ENCODE measurements at places on chromosomes 1 and 21. TPM values are rescaled to one million over a fixed set of nuclear protein-coding genes. Genes with fewer than 3 reads are reported as not detected.

- H3K27ac ChIP-seq = no peak overlapping the region
- DNase-seq = no peak
- no peaks in the 10 kb centered on the region for H3K27me3 ChIP-seq
- peaks cover 2% of the 10 kb centered on the region for H3K4me1 ChIP-seq
- H3K4me3 ChIP-seq = no peak overlapping the region
- no peaks in the 10 kb centered on the region for H3K36me3 ChIP-seq
These were observed 83.9 kb upstream of the SGIP1 start for GRCh38 chr1:66450043-66450514.

GRCh38 chr21:36959020-36959835 lies 7.2 kb downstream of the HLCS start:
- no peak overlapping the region for H3K4me3 ChIP-seq
- no peaks in the 10 kb centered on the region for H3K27me3 ChIP-seq
- no peak overlapping the region for H3K27ac ChIP-seq
- H3K36me3 ChIP-seq = peaks cover 2% of the 10 kb centered on the region
- H3K4me1 ChIP-seq = no peaks in the 10 kb centered on the region

GRCh38 chr21:40333731-40334130 lies 466.5 kb downstream of the PCP4 start:
- no peaks in the 10 kb centered on the region for H3K27me3 ChIP-seq
- H3K36me3 ChIP-seq = no peaks in the 10 kb centered on the region
- DNase-seq = no peak
- H3K27ac ChIP-seq = no peak overlapping the region

- H3K4me3 ChIP-seq = no peak overlapping the region
- H3K27me3 ChIP-seq = no peaks in the 10 kb centered on the region
- H3K36me3 ChIP-seq = no peaks in the 10 kb centered on the region
- no peaks in the 10 kb centered on the region for H3K4me1 ChIP-seq
These were observed 163.6 kb upstream of the ARHGEF16 start for GRCh38 chr1:3290915-3291314.

- no peak for DNase-seq
- no peak overlapping the region for H3K27ac ChIP-seq
- no peak overlapping the region for H3K4me3 ChIP-seq
- peaks cover 6% of the 10 kb centered on the region for H3K4me1 ChIP-seq
- peaks cover 1% of the 10 kb centered on the region for H3K36me3 ChIP-seq
These were observed 66.1 kb downstream of the TTC3 start for GRCh38 chr21:37139154-37139553.

GRCh38 chr21:15326032-15326867 lies 261.4 kb upstream of the NRIP1 start:
- H3K27me3 ChIP-seq = no peaks in the 10 kb centered on the region
- no peak for DNase-seq
- H3K4me3 ChIP-seq = no peak overlapping the region
- H3K4me1 ChIP-seq = no peaks in the 10 kb centered on the region
- no peak overlapping the region for H3K27ac ChIP-seq
- no peaks in the 10 kb centered on the region for H3K36me3 ChIP-seq

- H3K36me3 ChIP-seq = no peaks in the 10 kb centered on the region
- H3K4me3 ChIP-seq = no peak overlapping the region
- DNase-seq = no peak
- no peaks in the 10 kb centered on the region for H3K27me3 ChIP-seq
These were observed 221.1 kb downstream of the DYRK1A start for GRCh38 chr21:37587635-37588177.

- DNase-seq = no peak
- no peak overlapping the region for H3K27ac ChIP-seq
- H3K4me3 ChIP-seq = no peak overlapping the region
- peaks cover 2% of the 10 kb centered on the region for H3K27me3 ChIP-seq
- no peaks in the 10 kb centered on the region for H3K4me1 ChIP-seq
- H3K36me3 ChIP-seq = no peaks in the 10 kb centered on the region
These were observed 22.4 kb downstream of the PLA2G2D start for GRCh38 chr1:20096840-20097447.

DNA sequence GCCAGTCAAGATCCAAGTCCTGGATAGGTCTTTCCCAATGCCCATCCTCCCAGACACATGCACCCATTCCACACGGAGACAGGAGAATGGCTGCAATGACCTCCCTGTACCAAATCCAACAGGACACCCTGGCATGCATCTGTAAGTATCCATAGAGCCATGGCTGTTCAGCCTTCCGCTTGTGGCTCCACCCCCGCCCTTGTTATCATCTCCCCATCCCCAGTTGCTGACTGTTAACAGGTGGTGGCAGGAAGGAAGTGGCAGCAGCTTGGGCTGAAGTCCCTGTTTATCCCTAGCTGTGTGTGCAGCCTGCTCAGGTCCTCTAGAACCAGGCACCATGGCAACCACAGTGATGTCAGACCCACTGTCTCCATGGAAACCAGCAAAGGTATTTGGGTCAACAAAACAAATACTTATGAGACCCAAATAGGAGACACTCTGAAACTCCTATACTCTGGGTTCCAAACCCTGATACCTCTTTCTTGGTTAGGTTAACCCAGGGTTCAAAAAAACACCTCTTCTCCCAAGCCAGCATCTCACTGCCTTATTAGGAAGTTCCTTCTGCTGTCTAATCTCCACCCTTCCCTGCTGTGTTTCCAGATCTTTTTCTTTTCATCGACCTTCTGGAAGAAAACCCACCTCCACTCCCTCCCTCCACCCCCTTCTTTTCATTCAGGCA lies 721 bp downstream of the PBXIP1 start:
- DNase-seq = peak; percentile 68
- peaks cover 11% of the 10 kb centered on the region for H3K4me1 ChIP-seq
- peak overlapping the region; percentile 81 for H3K27ac ChIP-seq
- peaks cover 5% of the 10 kb centered on the region for H3K36me3 ChIP-seq

DNA sequence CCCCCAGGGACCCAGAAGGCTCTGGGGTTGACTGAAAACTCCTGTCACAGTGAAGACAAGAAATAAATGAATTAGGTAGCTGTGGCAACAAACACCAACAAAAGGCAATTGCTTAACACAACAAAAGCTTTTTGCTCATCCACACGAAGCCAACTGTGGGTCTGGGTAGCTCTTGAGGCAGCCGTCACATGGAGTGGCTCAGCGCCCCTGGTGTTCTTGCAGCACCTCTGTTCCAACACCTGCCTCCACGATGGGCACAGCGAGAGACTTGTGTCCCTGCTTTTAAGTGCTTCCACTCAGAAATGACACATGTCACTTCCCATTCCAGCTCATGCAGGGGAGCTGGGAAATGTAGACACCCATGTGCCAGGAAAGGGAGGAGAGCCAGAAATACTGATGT lies 364.5 kb upstream of the DUSP10 start:
- H3K4me1 ChIP-seq = no peaks in the 10 kb centered on the region
- no peak overlapping the region for H3K27ac ChIP-seq
- DNase-seq = no peak
- H3K27me3 ChIP-seq = no peaks in the 10 kb centered on the region

- no peaks in the 10 kb centered on the region for H3K4me1 ChIP-seq
- no peaks in the 10 kb centered on the region for H3K27me3 ChIP-seq
- H3K4me3 ChIP-seq = no peak overlapping the region
These were observed 81.2 kb downstream of the SIPA1L2 start for GRCh38 chr1:232548691-232549090.

DNA sequence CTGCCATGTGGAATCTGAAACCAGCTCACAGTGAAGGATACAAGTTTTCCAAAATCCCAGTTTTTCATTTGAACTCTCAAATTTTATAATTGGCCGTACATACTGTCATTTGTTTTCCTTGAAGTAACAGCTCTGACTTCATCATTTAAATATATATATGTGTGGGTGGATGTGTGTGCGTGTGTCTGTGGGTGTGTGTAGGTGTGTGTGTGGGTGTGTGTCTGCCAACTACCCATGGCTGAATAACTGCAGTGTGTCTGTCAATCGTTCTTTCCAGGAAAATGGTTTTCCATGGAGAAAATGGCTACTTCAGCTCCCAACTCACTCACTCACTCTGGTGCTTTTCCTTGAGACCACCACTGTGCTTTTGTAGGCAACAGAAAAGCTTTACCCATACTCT lies 169.0 kb downstream of the PLPP3 start:
- H3K4me3 ChIP-seq = no peak overlapping the region
- H3K4me1 ChIP-seq = no peaks in the 10 kb centered on the region
- DNase-seq = no peak
- no peaks in the 10 kb centered on the region for H3K27me3 ChIP-seq
- H3K27ac ChIP-seq = no peak overlapping the region
- H3K36me3 ChIP-seq = no peaks in the 10 kb centered on the region

DNA sequence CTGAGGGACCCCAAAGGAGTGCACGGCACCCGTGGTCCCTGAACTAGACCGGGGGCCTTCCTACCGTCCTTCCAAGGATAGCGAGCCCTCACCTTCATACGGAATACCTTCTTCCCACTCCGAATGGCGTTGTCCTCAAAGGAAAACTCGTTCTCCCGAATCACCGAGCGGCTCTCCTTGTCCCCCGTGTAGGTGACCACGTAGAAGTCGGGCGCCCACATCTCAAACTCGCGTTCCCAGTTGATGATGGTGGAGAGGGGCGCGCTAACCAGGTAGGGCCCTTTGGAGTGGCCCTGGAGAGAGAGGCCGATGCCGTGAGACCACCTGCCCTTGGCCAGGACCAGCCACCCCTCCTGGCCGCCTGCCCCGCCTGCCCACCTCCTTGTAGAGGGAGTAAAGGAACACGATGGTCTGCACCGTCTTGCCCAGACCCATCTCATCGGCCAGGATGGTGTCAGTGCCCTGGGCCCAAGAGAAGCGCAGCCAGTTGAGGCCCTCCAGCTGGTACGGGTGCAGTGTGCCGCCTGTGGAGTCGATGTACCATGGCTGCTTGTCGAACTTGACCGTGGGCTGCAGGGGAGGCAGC lies 38.0 kb downstream of the CHD5 start:
- no peaks in the 10 kb centered on the region for H3K27me3 ChIP-seq
- H3K4me3 ChIP-seq = no peak overlapping the region
- no peaks in the 10 kb centered on the region for H3K36me3 ChIP-seq
- H3K4me1 ChIP-seq = no peaks in the 10 kb centered on the region

- H3K36me3 ChIP-seq = peaks cover 4% of the 10 kb centered on the region
- no peak overlapping the region for H3K4me3 ChIP-seq
- H3K27me3 ChIP-seq = no peaks in the 10 kb centered on the region
- DNase-seq = no peak
- H3K4me1 ChIP-seq = peaks cover 30% of the 10 kb centered on the region
These were observed 808 bp upstream of the SERINC2 start for GRCh38 chr1:31412205-31412604.

GRCh38 chr1:66271216-66271903 lies 262.6 kb upstream of the SGIP1 start:
- H3K4me3 ChIP-seq = peak overlapping the region; percentile 42
- no peaks in the 10 kb centered on the region for H3K27me3 ChIP-seq

DNA sequence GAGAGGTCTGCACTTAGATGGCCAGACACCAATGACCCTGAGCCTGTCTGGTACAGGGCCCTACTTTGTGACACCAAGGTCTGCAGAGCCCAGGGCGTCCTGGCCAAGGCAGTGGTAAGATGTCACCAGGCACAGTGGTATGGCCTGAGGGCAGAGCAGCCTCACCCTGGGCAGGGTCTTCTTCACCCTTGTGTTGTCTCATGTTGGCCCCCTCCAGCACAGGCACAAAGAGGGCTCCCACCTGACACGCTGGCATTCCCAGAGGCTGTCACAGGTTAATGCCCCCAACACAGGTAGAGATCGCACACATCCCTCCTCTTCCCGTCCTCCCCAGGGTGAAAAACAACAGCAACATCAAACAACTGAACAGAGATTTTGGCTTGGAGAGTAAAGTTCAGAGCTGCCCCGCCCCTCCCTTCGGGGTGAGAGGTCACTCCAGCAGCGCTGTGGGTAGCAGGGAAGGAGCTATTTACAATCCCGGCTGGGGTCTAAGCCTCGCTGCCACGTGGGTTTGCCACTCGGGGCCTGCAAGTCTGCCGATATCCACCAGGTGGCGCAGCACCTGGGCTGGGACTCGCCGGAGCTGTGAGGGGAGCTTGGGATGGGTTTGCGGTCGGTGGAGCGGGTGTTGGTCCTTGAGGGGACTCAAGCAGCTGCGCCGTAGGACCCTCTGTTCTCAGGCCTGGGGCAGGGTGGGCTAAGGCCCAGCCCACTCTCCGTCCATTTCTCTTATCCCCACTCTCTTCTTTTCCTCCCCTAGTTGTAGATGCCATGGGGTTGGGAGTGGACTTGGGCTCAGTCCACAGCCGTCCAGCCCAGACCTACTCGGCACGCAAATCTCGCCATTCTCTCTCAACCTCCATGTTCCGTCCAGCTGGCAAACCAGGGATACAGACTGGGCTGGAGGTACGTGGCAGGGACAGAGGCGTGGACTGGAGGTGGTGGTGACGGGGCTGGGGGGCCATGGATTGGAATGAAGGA lies 12.7 kb downstream of the EFNA3 start:
- peak; percentile 38 for DNase-seq
- H3K27ac ChIP-seq = no peak overlapping the region
- H3K4me1 ChIP-seq = no peaks in the 10 kb centered on the region

DNA sequence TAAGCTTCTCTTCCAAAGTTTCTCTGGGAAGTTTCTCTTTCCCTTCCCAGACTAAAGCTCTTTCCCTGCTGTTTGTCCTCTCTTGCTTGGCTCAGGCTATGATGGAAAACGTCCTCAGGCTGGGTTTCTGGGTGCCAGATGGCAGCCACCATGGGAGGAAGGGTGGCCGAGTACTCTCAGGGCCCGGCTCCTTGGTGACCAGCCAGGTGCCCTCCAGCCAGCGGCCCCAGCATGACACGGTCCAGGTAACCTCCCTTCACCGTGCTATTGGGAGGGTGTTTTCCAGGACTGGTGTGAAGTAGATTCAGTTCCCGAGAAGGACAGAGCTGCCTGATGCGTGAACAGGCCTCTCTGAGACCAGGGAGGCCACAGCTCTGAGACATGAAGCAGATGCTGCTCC lies 60.3 kb downstream of the KIF26B start:
- no peaks in the 10 kb centered on the region for H3K36me3 ChIP-seq
- H3K4me1 ChIP-seq = no peaks in the 10 kb centered on the region
- no peaks in the 10 kb centered on the region for H3K27me3 ChIP-seq
- H3K27ac ChIP-seq = no peak overlapping the region

DNA sequence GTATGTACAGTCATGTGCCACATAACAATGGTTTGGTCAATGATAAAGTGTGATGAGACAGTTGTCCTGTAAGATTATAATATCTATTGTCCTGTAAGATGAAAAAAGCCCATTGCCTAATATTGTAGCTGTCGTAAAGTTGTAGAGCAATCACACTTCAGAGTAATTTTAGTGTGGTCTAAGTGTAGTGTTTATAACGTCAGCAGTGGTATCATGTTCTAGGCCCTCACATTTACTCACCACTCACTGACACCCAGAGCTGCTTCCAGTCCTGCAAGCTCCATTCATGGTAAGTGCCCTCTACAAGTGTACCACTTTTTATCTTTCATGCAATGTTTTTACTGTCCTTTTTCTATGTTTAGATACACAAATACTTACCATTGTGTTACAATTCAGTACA lies 259.9 kb upstream of the RAB4A start:
- H3K4me1 ChIP-seq = no peaks in the 10 kb centered on the region
- H3K27ac ChIP-seq = no peak overlapping the region
- H3K4me3 ChIP-seq = no peak overlapping the region
- DNase-seq = no peak
- no peaks in the 10 kb centered on the region for H3K36me3 ChIP-seq
- no peaks in the 10 kb centered on the region for H3K27me3 ChIP-seq

- no peak overlapping the region for H3K27ac ChIP-seq
- no peak overlapping the region for H3K4me3 ChIP-seq
- no peaks in the 10 kb centered on the region for H3K27me3 ChIP-seq
- no peaks in the 10 kb centered on the region for H3K4me1 ChIP-seq
These were observed 211.1 kb downstream of the MATN1 start for GRCh38 chr1:30511991-30512913.

Gene SHISAL2A
- polyA plus RNA-seq = not detected

Gene RGS5
- 12.3 TPM for polyA plus RNA-seq

Gene DPM3
- 35.4 TPM for polyA plus RNA-seq
